ENCODE measurements at places on chromosomes 11 and 22.

GRCh38 chr11:132744771-132745170, 787.5 kb downstream of the OPCML start:
- no peak for DNase-seq

GRCh38 chr11:121741351-121741760, 288.6 kb upstream of the SORL1-AS1 start:
- no peak for DNase-seq

- DNase-seq, result no peak
Measured at GRCh38 chr22:37182101-37182948, 5.7 kb downstream of the C1QTNF6 start.

DNA sequence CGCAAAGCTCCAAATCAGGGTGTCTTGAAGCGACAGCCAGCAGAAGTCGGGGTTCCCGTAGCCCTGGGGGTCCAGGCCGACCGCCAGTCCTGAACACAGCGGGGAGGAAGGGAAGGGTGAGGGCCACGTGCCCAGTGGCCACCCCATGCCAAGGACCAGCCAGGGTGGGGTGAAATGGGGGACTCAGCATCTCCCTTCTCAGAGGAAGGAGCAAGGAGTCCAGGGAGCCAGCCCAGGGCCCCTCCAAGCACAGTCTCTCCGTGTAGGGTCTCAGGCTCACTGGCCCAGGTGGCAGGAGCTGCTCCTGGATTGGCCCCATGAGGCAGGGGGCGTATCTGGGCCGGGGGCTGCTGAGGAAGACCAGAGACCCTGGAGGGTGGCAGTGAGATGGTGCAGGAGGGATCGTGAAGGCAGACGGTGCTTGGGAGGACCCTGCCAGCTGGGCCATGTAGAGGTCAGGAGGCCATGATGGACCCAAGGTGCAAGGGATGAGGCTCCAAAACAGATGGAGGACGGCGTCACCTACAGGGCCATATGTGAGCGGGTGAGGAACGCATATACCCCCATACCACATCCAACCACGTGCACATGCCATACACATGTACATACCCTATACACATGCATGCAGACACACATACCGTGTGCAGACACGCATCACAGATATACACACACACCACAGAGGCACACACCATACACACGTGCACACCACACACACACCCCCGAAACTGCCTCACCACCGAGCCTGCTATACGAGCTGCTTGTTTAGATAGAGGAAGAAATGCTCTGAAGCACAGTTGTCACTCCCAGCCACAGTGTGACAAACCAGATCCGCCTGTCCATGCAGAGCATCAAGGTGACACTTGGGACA, 34.4 kb downstream of the TRMU start:
- no peak for DNase-seq

GRCh38 chr11:127023991-127024390, 23.4 kb upstream of the KIRREL3 start:
- peak; percentile 92 for DNase-seq
